ENCODE measurements at places on chromosomes 1 and 21.

DNA sequence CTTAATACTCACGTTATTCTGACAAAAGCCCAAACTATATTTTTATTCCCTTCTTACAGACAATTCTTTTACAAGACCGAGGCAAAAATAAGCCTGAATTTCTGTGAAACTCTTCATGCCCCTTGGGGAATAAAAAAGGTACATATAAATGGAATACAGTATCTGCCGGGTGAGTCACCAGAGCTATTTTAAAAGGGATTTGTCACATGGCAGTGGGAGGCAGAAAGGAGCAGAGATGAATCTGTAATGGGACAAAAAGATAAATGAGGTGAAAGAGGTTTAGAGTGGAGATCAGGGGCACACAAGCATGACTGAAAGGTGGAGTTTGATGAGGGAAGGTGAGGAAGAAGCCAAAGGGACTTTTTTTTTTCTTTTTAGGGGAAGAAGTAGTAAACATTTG, 8.8 kb downstream of the XCL1 start:
- no peak for DNase-seq

DNA sequence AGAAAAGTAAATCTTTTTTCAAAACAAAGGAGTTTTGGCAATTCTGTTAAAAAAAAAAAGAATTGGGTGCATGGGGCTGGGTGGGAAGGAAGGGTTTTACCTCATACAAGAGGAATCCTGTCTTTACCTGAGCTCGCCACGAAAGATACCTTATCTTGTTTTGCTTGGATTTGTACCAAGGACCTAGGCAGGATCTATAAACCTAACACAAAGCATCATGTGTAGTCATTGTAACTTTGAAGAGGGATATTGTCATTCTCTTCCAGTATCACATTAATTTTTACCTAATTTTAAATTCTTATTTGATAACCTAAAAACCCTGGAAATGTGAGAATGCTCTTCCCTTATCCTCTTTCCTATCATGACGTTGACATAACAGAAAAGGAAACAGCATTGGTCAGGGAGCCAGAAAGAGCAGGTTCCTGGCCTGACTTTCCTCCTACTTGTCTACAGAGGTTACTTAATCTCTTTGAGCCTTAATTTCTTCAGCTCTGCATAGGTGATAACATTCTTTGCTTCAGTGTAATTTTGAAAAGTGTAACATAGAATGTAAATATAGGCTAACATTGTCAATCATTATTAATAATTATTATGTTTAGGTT, 4.0 kb upstream of the LAMC1 start:
- no peak for DNase-seq

- DNase-seq, result no peak
These were observed 91.2 kb downstream of the AJAP1 start for GRCh38 chr1:4745560-4745959.

GRCh38 chr1:90045853-90046563, 51.1 kb downstream of the ZNF326 start:
- no peak for DNase-seq

DNA sequence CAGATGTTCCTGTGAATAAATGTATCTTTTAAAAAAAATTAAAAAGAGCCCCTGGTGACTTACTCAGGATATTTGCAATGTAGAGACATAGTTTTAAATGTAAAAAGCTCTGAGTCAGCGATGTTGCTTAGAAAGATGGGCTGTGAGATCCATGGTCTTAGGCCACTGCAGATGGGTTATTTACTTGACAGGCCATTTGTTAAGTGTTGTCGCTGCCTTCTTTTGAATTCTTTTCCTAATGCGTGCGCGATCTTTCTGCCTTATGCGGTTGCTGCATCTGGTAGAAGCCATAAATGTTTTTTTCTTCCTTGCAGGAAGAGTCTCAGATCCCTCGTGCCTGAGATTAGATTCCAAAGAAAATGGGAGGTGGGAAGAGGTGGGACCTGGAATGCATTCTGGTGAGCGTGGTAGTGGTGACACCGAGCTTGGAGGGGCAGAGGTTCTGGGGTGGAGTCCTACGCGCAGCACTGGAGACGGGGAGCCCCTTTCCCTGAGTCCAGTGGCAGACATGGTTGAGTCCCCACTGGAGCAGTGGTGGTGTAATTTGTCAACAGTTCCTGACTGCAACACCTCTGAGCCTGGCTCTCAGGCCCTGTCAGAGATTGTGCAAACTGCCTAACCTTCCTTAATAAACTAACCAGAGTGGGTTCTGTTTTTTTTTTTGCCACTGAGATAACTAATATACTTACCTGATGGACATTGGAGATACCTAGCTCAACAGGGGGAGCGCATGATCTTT, 197.2 kb downstream of the HHAT start:
- DNase-seq, result no peak

- DNase-seq, result no peak
These were observed 5.2 kb downstream of the LRRC7 start for GRCh38 chr1:69572921-69573320.

- no peak for DNase-seq
These were observed 102.2 kb downstream of the COQ8A start for GRCh38 chr1:227042292-227042691.

DNA sequence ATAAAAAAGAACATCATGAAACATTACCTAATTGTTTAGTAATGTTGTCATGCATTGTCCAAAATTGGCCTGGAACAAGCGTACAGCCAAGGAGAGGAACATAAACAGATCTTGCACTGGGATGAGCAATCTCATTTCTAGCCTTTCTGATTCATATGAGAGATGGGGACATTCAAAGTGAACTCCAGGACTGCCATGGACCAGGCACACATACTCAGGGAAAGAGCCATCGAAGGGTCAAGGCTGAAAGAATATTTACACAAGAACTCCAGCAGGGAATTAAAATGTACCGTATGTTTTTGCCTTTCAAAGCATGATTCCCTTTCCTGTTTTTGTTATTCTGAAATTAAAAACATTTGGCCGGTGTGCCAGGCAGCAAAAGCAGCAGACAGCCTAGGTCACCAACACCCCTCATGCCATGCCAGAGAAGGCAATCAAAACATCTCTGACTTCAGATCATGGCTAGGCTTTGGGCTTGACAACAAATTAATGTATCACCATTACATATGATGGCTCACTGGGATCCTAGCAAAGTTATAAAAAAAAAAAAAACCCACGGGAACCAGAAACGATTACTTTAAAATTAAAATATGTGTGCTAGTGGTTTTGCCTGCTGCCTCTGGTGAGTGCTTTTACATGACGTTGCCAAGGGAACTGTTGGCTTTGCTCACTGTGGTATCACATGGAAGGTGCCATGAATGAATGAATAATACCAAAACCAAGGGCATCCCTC, 159.8 kb downstream of the TGFBR3 start:
- DNase-seq, result no peak

DNA sequence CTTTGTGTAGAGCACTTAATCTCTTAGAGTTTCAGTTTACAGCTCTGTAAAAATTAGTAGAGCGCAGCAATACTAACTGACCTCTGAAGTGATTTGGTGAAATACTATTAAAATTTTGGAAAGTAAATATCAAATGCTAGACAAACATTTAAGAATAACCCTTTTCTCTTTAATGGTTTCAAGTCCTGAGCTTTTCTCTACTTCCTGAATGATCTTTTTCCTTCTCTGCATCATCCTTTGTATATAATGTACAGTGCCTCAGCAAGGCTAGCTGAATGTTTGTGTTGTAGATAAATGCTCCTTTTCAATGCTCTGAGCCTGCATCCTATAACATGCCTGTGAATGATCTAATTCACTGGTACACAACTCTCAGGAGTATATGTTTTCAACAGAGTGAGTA, 272.9 kb downstream of the ADGRL2 start:
- DNase-seq, result no peak

DNA sequence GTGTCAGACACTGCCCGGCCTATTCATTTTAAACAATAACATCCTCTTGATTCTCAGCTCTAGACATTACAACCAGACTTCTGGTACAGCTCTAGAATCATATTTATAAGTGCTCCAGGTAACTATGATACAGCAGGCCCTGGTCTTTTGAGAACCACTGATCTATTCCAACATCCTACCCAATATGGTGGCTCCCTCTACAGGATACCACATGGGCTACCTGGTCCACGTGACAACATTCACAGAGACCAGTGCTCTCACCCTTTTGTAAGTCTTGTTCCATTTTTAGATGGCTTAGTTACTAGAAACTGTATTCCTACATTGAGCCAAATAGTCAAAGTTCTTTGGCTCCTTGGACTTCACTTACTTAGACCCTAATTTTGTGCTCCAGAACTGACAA, 102.9 kb downstream of the PTPN14 start:
- DNase-seq, result no peak

DNA sequence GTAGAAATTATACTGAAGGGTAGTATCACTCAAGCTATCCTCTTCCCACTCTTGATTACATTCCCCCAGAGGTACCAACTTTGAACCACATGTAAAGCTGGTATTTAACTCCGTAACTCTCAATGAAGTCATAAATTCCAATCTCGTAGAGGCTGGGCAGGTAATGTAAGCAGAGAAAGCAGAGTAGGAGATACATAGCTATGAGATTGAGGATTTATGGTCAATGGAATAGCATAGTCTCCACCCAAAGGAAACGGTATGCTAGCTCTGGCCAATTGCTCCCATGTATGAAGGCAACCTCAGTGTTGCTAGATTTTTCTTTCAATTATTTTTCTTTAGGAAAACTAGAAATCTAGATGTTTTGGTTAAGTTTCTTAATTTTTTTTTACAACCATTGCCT, 163.1 kb upstream of the NRIP1 start:
- no peak for DNase-seq

DNA sequence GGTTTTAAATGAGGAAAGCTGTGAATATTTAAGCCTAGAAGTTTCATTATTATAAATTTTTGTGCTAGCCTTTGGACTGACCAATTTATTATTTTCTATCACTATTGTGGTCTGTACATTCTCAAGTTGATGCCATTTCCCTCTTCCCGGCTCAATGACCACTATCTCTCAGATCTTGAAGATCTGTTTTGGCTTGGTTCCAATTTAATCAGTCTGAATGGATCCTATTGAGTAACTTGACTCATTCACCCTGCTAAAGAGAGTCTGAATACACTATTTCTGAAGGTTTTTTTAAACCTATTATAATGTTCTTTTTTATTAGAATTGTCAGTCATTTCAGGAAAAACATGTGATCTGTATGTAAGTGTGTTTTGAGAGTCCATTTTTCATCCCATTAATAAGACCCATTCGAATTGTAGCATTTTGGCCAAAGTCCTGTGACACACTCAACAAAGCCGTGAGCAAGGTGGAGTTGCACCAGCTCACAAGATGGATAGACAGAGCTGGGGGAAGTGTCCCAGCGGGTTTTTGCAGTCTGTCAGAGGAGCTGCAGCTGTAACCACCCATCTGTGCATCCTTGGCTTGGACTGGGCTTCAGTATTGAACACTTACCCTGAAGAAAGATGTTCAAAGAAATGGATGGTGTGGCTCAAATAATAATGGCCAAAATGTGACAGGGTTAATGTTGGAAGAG, 145.6 kb downstream of the NFIA start:
- no peak for DNase-seq

DNA sequence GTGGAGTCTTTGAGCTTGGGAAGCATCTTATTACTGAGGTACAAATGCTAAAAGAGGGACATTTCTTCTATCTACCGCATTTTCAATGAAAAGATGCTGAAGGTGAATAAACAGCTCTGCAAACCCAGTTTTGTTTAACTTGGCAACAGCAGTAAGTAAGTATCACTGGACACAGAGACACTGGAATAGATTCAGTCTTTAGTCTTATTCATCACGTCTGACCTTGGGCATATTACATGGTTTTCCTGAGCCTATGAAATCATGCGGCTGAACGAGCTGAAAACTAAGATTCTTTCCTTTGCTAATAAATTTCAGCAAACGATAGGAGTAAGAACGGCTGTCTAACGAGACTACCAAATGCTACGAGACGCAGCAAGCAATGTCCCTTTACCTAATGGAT, 207.4 kb downstream of the GABPA start:
- DNase-seq, result no peak

DNA sequence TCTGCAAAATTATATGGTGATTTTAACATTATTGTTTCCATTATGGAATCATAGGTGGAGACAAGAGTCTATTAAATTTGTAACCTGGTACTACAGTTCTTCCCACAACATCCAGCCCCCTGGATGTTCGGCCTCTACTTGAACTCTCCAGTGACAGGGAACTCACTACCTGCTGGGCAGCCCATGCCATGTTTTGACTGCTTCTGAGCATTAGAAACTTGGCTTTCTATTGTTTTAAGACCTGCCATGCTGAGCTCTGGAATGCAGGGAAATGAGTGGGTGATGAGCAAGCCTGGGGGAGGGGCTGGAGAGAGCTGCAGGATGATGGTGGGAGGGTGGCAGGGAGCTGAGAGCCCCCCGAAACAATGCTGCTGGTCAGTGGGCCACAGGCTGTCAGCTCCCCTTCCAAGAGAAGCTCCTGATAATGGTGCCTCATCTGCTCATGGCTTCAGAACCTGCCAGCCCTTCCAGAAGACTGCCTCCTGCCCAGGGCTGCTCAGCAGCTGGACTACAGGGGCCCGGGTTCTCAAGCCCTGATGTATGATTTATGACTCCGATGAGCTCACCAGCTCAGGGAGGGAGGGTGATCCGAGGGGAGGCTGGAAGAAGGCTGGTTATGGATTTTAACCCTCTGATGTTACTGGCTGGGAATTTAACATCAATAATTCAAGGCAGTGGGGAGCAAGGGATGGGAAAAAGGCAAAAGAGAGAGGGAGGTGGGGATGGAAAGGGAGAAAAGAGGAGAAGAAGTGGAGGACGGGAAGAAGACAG, 205.0 kb downstream of the HIVEP3 start:
- DNase-seq, result no peak

DNA sequence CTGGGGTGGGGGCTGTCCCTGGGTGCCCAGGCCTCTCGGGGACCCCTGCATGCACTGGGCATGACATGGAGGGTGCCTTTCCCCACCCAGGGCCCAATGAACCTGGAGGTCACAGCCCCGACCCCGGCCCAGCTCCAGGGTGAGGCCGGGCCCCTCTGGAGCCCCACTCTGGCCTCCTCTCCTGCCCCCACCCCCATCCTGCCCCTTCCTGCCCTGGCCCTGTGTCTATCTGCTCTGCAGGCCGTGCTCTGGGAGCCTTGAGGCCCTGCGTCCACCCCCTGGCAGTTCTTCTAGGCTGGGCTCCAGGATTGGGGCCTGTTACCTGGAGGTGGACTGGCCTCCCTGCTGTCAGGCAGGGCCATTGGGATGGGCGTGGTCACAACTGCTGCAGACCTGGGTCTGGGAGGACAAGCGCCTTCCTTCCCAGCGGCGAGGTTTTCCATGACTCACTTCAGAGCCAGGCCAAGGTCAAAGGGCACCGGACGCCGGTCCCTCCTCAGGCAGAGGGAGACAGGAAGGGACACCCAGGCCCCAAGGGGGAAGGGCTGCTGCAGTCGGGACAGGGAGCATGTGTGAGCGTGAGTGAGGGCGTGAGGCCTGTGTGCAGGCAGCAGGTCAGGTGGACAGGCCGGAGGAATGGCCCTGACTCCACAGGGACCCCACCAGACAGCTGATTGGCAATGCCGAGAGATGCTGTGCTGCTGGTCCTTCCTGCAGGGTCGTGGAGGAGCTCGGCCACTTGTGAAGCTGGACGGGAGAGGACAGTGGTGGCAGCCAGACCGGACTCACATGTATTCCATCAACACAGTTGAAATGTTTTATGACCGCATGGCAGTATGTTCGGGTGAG, 31.1 kb upstream of the POFUT2 start:
- DNase-seq, result no peak

- no peak for DNase-seq
These were observed 34.9 kb upstream of the LYPD8 start for GRCh38 chr1:248790456-248790855.

- DNase-seq, result no peak
These were observed 178.3 kb downstream of the KCNJ6 start for GRCh38 chr21:37737996-37738395.

Measured in activated CD8-positive, alpha-beta memory T cell treated with anti-CD3 and anti-CD28 coated beads for 1 hour (primary cell).